Stimulated activated naive CD4-positive, alpha-beta T cell (primary cell): ENCODE measurements at places on chromosomes 11 and 22.

- DNase-seq = no peak
Measured at GRCh38 chr11:73961321-73961720, 10.5 kb downstream of the DNAJB13 start.

DNA sequence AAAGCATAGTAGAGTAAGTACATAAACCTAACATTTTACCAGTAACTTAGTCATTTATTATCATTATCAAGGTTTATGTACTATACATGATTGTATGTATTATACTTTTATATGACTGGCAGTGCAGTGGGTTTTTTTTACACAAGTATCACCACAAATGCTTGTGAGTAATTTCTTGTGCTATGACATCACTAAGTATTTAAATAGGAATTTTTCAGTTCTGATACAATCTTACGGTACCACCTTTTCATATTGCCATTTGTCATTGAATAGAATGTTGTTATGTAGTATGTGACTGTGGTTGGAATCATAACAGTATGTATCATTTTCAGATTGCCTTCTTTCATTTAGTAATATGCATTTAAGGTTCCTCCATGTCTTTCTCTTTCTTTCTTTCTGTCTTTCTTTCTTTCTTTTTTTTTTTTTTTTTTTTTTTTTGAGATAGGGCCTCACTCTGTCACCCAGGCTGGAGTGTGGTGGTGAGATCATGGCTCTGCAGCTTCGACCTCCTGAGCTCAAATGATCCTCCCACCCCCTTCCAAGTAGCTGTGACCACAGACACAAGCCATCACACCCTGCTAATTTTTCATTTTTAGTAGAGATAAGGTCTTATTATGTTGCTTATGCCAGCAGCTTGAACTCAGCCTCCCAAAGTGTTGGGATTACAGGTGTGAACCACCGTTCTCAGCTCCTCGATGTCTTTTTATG, 18.6 kb downstream of the ATM start:
- no peak for DNase-seq

DNA sequence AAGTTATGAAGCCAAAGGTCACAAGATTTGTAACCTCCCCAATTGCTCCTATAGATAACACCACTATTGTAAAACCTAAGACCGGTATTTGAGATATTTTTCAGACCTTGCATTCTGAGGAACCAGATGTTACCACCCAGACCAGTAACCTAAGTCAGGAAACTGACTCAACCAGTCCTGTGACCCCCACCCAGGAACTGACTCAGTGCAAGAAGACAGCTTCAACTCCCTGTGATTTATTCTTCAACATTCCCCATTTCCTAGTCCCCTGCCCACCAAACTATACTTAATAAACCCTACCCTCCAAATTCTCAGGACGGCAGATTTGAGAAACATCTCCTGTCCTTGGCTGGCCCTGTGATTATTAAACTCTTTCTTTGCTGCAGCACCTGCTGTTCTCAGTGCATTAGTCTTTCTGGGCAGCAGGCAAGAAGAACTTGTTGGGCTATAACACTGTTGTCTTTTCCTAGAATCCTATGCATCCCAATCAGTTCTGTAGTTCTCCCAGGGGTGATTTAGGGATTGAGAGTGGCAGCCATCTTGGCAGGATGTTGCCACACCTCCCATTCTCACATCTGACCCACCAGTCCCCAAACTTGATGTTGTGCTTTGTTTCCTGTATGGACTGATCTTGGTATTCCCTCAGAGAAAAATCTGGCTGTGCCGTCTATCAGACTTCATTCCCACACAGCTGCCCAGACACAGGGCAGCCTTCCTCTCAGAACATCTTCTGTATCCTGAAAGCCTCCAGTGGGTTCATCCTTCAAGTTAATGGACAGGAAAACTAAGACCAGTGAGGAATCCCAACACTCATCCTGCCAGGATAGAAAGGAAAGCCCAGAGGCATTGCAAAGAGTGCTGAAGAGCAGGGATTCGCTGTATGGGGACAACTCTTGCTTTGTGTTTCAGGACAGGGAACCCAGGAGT, 104.0 kb downstream of the PDE2A start:
- no peak for DNase-seq

GRCh38 chr11:111765320-111765983, 737 bp downstream of the PPP2R1B start:
- no peak for DNase-seq

GRCh38 chr22:48592488-48592887, 1235.2 kb downstream of the BRD1 start:
- DNase-seq = no peak

DNA sequence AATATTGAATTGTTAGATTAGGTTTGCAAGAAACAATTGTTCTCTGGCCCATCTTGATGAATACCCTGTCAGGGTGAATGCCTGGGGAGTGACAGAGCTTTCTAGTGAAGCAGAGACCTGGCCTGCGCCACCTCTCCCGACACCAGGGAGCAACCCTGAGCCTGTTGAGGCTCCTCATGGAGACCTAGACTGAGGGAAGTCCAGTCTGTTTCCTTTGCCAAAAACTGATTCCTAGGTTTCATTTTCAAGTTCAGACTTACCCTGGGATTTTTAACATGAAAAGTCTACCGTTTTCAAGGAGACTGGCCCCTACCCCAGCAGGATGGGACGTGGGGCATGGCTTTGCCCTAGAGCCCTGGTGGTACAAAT, 173.7 kb upstream of the SORL1-AS1 start:
- DNase-seq = no peak

DNA sequence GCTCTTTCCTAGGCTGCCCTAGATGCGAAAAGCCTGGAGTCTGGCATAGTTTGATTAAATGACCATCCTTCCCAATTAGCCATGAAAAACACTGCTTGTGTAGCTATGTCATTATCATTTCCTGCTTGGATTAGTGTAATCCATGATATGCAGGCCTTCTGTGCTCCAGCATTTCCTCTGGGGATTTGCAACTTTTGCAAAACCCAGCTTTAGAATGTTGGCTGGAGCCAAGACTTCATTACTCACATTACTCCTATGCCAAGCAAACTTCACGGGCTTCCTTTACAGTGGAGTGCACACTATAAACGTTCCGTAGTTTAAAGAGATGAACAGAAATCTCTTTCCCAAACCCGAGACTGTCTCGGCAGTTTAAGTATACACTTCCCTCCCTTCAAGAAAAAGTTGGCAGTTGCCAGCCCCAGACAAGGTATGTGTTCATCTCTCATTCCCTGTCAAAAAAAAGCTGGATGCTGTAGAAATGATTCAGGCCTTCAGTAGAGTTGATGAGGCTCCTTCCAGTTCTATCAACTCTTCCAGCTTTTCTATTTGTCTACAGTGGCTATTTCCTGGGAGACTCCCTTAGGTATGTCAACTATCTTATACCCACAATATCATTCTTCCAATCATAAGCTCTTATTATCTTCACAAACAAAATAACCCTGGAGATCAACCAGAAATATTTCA, 180.0 kb downstream of the MAML2 start:
- no peak for DNase-seq

- no peak for DNase-seq
Measured at GRCh38 chr11:104736502-104736901, 161.8 kb downstream of the CASP12 start.

GRCh38 chr11:27618281-27618915, 81.9 kb downstream of the BDNF start:
- no peak for DNase-seq

DNA sequence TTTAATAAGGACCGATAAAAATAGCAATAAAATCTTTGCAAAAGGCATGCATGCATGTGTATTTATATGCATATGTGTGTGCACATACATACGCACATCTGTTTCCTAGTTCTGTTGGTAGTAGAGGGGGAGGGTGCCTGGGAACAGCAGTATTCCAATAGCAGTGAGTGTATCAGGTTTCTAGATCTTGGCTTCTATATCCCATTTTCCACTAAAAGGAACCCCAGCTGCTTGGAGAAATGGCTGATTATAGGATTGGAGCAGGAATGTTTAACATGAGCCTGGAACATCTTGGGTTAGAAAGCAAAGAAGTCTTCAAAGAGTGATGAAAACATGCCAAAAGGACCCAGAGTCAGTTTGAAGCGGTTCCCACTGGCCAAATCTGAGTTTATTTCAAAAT, 21.0 kb downstream of the TNRC6B start:
- no peak for DNase-seq

DNA sequence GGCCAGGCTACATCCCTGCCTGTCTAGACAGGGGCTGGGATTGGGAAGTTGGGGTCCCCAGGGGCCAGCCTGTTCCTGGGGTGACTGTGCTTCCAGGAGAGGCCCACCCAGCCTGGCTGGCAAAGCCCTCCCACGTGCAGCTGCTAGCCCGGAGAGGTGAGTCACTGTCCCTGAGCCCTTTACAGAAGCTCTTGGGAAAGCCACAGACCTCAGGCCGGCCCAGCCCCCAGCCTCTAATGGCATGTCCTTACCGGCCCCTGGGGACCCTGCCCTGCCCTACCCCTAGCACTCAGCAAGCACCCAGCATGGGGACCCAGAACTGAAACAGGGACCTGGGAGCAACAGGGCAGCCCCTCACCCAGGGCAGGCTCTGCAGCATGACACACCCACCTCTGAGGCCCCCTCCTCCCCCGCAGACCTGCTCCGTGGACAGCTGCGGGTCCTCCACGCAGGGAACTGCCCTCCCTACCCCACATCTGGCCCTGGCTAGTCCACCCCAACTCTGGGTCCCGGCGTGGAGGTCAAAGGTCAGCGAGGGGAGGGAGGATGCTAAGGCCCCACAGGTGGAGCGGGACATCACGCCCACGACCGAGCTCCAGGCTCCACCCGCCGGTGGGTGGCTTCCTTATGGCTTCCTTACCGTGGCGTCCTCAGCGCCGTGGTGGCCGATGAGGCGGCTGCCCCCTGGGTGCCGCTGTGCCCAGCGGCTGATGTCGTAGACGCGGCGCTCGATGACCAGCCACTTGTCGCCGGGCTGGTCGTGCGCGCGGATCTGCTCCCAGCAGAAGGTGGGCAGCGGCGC, 615 bp downstream of the FADS3 start:
- DNase-seq = peak; percentile 28

GRCh38 chr11:76600124-76600655, 70.4 kb downstream of the LRRC32 start:
- no peak for DNase-seq

DNA sequence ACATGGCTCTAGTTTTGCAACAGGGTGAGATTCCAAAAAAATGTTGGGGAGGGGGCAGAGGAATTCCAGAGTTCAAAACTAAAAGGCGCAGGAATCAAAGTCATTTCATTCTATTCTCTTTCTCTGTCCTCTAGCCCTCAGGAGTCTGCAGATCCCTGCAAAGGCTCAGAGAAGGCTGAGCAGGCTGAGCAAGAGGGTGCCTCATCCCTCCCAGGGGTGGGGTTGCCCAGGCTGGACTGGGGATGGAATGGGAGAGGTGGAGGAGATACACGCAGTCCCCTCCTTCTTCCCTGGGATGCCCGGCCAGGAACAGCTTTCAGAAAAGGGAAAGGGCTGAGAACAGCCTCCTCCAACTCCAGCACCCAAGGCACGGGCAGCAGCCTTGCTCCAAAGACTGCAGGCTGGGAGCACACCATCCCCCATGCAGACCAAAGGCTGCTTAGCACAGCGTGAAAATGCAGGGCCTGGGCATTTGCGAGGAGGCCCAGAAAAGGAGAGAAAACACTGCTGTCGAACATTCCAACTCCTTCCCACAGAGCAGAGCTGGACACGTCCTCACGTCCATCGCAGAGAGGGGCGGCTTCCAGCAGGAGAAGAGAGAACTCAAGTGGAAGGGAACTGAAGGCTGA, 51.8 kb downstream of the MN1 start:
- no peak for DNase-seq

GRCh38 chr11:109971184-109971523, 122.0 kb upstream of the ZC3H12C start:
- no peak for DNase-seq

- no peak for DNase-seq
Measured at GRCh38 chr11:27694992-27695391, 5.3 kb downstream of the BDNF start.

GRCh38 chr22:35645646-35646045, 2.6 kb upstream of the APOL6 start:
- DNase-seq = no peak

GRCh38 chr11:132865623-132866022, 666.7 kb downstream of the OPCML start:
- DNase-seq = no peak

DNA sequence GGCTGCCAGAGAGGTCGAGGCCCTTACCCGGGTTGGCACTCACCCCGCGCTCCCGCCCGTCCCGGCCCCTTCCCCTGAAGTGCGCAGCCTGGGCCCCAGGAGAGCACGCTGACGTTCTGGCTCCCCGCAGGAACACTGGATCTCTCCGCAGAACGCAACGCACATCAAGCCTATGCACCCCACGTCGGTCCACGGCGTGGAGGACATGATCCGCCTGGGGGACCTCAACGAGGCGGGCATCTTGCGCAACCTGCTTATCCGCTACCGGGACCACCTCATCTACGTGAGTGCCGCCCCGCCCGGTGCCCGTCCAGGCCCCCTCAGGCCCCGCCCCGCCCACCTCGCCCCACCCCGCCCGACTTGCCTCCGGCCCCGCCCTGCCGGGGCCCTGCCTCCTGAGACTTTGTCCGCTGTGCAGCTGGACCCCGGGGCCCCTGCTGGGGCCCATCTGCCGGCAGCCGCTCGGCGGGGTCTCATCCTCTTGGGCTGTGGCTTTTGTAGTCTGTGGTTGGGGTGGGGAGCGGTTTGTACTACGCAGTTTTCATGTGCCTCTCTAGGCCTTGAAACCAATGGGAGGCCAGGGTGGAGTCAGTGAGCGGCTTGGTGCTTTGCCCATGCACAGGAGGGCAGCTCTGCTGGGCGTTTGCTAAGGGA, 19.7 kb downstream of the MYO7A start:
- DNase-seq = no peak

GRCh38 chr11:65576232-65576866, 496 bp downstream of the EHBP1L1 start:
- no peak for DNase-seq

- no peak for DNase-seq
Measured at GRCh38 chr11:35792846-35793192, 130.2 kb downstream of the TRIM44 start.

DNA sequence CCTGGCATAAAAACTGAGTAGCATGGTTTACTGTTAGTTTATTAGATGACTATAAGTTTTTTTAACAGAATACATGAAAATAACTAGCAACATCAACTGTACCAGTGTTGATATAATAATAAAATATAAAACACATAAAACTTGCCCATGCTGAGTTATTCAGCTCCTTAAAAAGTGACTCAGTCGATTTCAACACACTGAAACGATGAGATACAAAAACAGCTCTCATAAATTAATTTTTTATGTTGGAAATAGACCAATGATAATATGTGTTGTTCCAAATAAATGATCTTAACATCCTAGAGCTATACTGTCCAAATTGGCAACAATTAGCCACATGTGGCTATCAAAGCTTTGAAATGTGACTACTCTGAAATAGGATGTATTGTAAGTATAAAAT, 15.9 kb downstream of the PDGFD start:
- DNase-seq = no peak

DNA sequence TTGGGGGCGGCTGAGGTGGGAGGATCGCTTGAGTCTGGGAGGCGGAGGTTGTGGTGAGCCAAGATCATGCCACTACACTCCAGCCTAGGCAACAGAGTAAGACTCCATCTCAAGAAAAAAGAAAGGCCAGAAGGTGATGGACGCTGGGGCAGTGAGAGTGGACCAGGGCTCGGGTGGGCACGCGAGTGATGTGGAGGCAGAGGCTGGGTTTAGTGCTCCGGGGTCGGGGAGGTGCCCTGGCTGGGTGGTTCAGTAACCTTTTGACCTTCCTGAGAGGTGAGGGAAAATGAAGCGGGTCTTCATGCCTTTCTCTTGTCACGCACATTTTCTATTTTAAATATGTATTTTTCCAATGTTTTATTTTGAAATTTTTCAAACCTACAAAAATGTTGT, 45.1 kb downstream of the ST14 start:
- DNase-seq = no peak

- no peak for DNase-seq
Measured at GRCh38 chr11:108302121-108302785, 79.4 kb downstream of the ATM start.

GRCh38 chr11:126346586-126346940, 8.9 kb upstream of the ST3GAL4 start:
- no peak for DNase-seq
